ENCODE measurements at places on chromosomes 6 and 20. TPM values are rescaled to one million over a fixed set of nuclear protein-coding genes. Genes with fewer than 3 reads are reported as not detected.

GRCh38 chr20:11838076-11838636 is 79.5 kb upstream of the BTBD3 start:
- DNase-seq, result no peak

DNA sequence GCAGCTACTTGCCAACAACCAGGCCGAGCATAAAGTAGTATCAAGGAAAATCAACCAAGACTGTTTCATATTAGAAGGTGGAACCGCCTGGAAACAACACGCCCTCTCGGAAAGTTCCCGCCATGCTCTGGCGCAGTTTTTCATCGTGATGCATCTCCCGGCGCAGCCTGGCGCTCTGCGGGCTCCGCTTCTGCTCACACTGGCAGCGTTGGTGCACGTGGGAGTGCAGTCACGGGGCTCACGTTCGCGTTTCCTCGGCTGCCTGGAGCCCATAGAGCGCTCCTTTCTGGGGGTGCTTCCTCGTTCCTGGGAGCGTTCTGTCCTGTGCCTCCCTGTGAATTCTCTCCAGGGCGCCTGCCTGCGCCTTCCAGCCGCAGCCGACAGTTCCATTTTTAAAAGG is 227.3 kb downstream of the TBXT start:
- no peak for DNase-seq

GRCh38 chr6:149166336-149166735 is 151.2 kb upstream of the TAB2 start:
- DNase-seq, result no peak

Gene SALL4
- total RNA-seq, result 0.68 TPM

Gene FAM162B
- total RNA-seq, result not detected

All from chondrocyte (in vitro differentiated cells).